Epithelial cell of umbilical artery (primary cell): ENCODE measurements at places on chromosomes 3 and 15. TPM values are rescaled to one million over a fixed set of nuclear protein-coding genes. Genes with fewer than 3 reads are reported as not detected.

Gene CCDC191
- total RNA-seq: 1.1 and 1.6 TPM in 2 replicates

Gene ATP13A4
- not detected in 2 replicates for total RNA-seq

Gene C3orf85
- total RNA-seq: not detected in 2 replicates

Gene RSRC1
- total RNA-seq: 30.5 and 49.8 TPM in 2 replicates

Gene SRGAP3
- total RNA-seq: under 0.01 TPM in 1 of 2 replicates, not detected in the other

Gene RCCD1
- total RNA-seq: 8.8 and 12.5 TPM in 2 replicates

Gene KY
- total RNA-seq: not detected in 2 replicates

Gene SLC6A1
- total RNA-seq: not detected in 2 replicates

Gene CMC1
- total RNA-seq: 4.5 and 4.6 TPM in 2 replicates

Gene TM6SF1
- 22.7 and 40.7 TPM in 2 replicates for total RNA-seq

Gene ANKRD63
- total RNA-seq: not detected in 2 replicates

Gene CFAP20DC
- total RNA-seq: 1.7 and 1.9 TPM in 2 replicates

Gene CCRL2
- total RNA-seq: 2.1 and 2.3 TPM in 2 replicates

Gene THPO
- under 0.01 TPM in 1 of 2 replicates, not detected in the other for total RNA-seq

Gene CPNE9
- total RNA-seq: not detected in 2 replicates

Gene MELTF
- 6.2 and 11.7 TPM in 2 replicates for total RNA-seq

Gene RBP2
- not detected in 2 replicates for total RNA-seq

Gene ISL2
- under 0.01 TPM in 1 of 2 replicates, not detected in the other for total RNA-seq
